ENCODE measurements at places on chromosomes 1 and 21.

DNA sequence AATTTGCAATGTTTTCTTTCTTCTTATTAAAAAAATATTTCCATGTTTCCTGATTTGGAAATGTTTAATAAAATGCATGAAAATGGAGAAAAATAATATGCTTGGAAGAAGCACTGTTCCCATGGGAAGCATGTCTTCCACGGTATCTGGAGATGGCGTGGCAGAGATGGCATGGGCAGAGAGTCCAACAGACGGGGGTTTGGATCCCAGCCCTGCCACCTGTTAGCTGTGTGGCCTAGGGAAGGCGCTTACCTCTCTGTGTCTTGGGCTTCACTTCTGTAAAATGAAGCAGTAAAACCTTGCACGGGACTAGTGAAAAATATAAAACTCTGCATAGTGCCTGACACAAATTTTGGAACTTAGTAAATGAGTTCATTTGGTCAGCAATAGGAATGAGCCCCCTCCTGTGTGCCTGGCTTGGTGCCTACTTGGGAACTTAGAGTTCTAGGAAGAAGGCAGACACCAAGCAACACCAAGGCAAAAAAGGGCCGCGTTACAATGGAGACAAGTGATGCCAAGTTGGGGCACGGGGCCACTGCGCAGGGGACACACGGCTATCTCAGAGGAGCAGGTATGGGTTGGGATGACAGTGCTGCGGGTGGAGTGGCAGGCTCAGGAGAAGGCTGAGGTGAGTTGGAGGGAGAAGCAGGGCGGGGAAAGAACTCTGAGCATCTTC, 124.2 kb downstream of the KCNN3 start:
- no peak for DNase-seq

GRCh38 chr1:109527846-109528695, 11.6 kb upstream of the GPR61 start:
- no peak for DNase-seq

- no peak for DNase-seq
Measured at GRCh38 chr1:27298632-27299384, 23.2 kb upstream of the TMEM222 start.

- no peak for DNase-seq
Measured at GRCh38 chr1:39159224-39160036, 45.1 kb upstream of the MACF1 start.

- no peak for DNase-seq
Measured at GRCh38 chr1:92218559-92218958, 844 bp downstream of the C1orf146 start.

GRCh38 chr1:156445789-156446263, 54.7 kb downstream of the MEF2D start:
- peak; percentile 89 for DNase-seq

DNA sequence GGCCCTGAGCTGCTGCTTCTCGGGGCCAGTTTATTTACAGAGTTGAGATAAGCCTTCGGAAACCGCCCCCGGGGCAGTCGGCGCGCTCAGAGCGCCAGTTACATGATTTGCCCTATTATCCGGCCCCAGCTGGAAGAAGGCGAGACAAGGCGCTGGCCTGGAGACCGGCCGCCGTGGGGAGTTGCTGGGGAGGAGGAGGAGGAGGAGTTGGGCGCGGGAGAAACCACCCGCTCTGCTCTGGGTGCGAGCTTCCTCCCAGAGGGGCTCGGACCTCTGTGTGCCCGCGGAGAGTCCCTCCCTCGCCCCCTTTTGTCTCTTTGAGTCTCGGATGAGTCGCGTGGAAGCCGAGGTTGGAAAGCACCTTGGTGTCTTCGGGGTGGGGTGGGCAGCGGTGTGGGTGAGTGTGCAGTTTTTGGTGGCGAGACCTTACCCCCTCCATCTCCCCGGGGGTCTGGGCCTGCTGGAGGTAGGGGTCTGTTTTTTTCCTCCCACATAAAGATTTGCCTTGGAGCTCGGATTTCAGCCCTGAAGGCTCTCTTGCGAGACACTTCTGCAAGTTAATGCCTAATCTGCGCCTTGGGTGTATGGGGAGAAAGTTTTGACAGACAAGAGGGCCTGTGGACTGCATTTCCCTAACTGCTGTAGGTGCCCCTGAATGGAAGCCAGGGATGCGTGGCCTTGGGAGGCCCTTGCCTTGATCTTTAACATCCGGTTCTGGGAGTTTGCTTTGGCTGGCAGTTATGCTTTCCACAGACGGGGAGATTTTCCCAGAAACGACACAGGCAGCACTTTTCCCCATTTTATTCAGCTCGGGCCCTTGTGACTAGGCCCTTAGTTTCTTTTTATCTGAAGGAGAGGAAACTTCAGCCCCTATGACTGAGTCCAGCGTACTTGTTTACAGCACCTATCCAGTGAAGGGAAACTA, 80.0 kb downstream of the NDUFS5 start:
- DNase-seq: peak; percentile 46

DNA sequence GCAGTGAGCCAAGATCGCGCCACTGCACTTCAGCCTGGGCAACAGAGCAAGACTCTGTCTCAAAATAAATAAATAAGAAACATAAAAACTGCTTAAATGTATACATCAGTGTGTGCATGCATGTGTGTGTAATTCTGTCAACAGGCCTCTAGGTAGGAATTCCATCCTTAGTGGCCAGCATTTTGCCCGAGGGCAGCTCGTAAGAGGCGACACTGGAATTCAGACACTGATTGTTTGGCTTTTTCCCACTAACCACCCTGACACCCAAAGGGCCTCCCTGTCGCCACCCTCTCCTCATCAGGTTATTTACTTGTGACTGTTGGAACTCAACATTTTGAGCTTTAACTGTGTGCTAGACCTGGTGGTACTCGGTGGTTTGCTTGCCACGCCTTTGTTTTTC, 64.0 kb upstream of the KIF1B start:
- DNase-seq: no peak

GRCh38 chr1:205396967-205397616, 24.8 kb downstream of the LEMD1 start:
- peak; percentile 49 for DNase-seq

Data from HuH-7.5 (cell line).